ENCODE measurements at places on chromosomes 6 and 20.
A peak's percentile ranks its signal among the peaks of the same experiment; 100 is the strongest.

- DNase-seq = no peak
Measured at GRCh38 chr6:43970913-43971775, 156.1 kb downstream of the MRPL14 start.

DNA sequence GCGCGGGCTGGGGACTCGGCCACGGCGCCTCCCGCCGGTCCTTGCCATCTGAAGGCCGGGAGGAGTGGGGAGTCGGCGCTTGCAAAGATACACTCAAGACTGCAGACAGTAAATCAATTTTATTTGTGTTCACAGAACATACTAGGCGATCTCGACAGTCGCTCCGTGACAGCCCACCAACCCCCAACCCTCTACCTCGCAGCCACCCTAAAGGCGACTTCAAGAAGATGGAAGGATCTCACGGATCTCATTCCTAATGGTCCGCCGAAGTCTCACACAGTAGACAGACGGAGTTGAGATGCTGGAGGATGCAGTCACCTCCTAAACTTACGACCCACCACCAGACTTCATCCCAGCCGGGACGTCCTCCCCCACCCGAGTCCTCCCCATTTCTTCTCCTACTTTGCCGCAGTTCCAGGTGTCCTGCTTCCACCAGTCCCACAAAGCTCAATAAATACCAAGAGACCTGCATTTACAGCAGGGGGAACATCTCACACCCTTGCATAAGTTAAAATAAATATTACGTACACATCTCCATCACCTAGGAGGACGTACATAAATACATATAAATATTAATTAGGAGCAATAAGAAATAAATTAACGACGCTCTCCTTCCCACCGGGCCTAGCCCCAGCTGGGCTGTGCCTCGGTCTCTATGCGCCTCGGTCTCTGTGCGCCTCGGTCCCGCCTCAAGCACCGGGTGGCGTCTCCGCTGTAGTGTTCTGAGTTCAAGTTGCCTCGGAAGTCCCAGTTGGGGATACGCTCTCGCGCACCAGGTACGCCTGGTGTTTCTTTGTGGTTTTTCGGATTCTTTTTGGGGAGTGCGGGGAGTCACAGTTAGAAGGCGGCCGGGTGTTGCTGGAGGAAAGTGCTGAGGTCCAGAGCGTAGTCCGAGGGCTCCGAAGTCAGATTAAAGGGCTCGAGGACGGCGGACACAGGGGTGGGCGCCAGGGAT lies 889 bp upstream of the FLOT1 start:
- peak; percentile 24 for DNase-seq

GRCh38 chr20:36113036-36113435 lies 41.5 kb upstream of the EPB41L1 start:
- no peak for DNase-seq

DNA sequence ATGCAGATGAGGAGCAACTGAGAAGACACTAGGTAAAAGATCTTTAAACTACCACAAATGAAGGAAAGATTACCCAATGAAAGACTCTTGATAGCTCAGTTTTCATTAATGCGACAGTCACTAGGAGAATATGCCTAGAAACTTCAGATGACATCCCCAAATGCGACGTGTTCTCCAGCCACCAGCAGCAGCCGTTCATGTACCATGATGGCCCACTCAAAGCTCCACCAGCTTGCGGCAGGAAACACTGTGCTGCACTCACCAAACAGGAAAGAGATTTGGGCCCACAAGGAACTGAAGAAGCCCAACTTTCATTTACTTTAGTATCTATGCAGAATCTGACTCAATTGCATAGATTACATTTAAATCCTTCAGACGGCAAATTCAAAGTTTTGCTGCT lies 7.5 kb downstream of the DIDO1 start:
- no peak for DNase-seq

- DNase-seq = no peak
Measured at GRCh38 chr6:17601386-17601703, 1.2 kb downstream of the FAM8A1 start.

DNA sequence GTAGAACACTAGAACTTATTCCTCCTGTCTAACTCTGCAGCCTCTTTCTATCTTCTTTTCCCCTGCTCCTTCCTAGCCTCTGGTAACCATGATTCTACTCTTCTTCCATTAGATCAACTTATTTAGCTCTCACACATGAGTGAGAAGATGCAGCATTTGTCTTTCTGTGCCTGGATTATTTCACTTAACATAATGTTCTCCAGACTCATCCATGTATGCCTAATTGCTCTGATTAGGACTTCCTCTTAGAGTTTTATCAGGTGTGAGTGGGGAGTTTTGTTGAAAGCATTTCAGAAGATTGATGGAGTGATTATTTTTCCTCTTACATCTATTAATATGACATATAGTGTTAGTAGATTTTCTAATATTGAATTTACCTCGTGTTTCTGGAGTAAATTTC lies 140.4 kb downstream of the CDKAL1 start:
- no peak for DNase-seq

DNA sequence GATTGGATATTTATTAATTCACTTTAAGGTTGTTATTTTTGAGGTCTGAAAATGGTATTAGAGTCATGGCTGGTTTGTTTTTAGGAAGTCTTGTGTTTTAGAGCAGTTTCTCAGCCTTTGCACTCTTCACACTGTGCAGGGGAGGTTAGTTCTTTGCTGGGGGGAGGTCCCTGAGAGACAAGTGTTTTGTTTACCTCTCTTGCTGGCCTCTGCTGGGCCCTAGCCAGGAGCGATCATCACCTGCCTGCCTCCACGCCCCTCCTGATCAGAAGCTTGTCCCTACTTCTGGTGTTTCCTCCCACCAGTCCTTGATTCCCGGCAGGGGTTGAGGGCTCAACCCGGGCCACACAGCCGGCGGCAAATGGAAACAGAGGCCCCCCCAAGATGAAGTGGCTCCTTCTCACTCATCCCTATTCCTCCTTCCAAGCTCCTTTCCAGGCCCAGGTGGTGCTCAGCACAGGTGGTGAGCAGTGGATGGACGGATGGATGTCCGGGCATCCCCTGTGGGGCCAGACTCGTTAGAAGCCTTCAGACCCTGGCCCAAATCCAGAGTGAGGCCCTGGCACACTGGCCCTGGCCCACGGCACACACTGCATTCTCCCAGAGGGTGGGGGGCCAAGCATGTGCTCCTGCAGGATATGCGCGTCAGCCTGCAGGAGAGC lies 51.3 kb downstream of the GRM4 start:
- DNase-seq = no peak

- DNase-seq = no peak
Measured at GRCh38 chr6:109762166-109762565, 71.1 kb downstream of the FIG4 start.

- no peak for DNase-seq
Measured at GRCh38 chr20:44069203-44070011, 117.6 kb downstream of the JPH2 start.

- DNase-seq = no peak
Measured at GRCh38 chr6:17197607-17198006, 83.6 kb upstream of the RBM24 start.

DNA sequence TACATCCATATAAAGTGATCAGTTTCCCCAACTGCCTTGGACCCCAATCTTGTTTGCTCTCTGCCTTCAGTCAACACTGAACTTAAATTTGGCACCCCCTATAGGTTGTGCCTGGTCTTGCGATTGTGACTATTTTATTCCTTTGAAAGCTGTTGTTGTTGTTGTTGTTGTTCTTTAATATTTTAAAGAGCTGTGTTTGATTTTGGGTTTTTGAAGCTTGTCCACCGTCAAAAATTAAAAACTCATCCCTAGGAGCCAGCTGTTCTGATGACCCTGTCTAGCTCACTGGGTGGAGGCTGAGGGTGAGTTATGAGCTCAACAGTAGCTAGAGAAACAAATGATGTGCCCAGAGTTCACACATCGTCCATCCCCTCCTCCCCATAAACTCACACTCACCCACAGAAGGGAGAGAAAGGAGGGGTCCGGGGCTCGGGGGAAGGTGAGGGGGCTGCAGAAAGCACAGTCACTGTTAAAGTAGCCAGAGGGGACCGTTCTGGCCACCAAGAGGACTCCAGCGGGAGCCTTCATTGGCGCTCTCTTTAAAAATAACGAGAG lies 4.0 kb downstream of the SIM1 start:
- no peak for DNase-seq

- peak; percentile 28 for DNase-seq
Measured at GRCh38 chr6:125787791-125788190, 3.0 kb upstream of the NCOA7 start.

GRCh38 chr6:139014945-139015344 lies 13.6 kb upstream of the ABRACL start:
- DNase-seq = no peak

DNA sequence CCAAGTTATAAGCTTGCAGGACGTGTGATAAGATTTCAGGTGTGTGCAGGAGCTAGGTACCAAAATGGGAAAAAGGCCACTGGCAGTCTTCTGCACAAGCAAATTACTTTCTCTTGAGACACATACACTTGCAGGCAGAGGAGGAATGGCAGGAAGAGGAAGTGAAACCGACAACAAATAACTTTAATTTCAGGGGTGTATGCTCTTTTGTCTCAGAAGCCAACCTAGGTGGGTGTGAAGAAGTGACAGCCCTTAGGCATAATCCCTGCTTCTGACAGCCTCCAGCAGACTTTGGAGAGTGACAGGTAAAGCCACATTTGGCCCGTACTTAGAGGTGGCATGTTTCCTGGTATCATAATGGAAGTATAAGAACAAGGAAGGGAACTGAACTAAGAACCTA lies 118.8 kb upstream of the TRAF3IP2 start:
- DNase-seq = no peak

Data from hepatic stellate cell (primary cell).